ENCODE measurements at places on chromosomes 16 and 17. TPM values are rescaled to one million over a fixed set of nuclear protein-coding genes. Genes with fewer than 3 reads are reported as not detected.
A peak's percentile ranks its signal among the peaks of the same experiment; 100 is the strongest.

ADAT1 gene
- total RNA-seq: 65.8 TPM

GRCh38 chr16:71303938-71304337 lies 14.7 kb upstream of the CMTR2 start:
- H3K27ac ChIP-seq: no peak overlapping the region
- no peaks in the 10 kb centered on the region for H3K36me3 ChIP-seq
- H3K4me3 ChIP-seq: no peak overlapping the region
- H3K27me3 ChIP-seq: peaks cover 25% of the 10 kb centered on the region

DNA sequence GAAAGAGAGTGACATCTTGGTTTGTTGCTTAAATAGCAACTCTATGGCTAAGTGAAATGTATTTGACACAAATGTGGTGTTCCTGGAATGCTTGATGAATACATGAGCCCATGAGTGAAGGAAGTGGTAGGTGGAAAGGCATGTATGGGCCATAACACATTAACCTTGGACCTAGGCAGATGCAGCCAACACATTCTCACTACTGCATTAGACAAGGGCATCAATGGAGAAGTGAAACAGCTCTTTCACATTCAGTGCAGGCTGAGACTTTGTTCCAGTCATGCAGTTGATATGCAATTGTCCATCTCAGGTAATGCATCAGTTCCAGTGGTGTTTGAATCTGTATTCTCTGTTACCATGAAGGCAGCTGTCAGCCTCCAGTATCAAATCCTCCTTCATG lies 133.6 kb downstream of the HS3ST3B1 start:
- H3K4me1 ChIP-seq: no peaks in the 10 kb centered on the region
- no peak for DNase-seq
- H3K27ac ChIP-seq: no peak overlapping the region
- H3K4me3 ChIP-seq: no peak overlapping the region
- peaks cover 4% of the 10 kb centered on the region for H3K27me3 ChIP-seq

SCGB1C2 gene
- total RNA-seq: not detected

ERN2 gene
- total RNA-seq: 0.71 TPM

DNA sequence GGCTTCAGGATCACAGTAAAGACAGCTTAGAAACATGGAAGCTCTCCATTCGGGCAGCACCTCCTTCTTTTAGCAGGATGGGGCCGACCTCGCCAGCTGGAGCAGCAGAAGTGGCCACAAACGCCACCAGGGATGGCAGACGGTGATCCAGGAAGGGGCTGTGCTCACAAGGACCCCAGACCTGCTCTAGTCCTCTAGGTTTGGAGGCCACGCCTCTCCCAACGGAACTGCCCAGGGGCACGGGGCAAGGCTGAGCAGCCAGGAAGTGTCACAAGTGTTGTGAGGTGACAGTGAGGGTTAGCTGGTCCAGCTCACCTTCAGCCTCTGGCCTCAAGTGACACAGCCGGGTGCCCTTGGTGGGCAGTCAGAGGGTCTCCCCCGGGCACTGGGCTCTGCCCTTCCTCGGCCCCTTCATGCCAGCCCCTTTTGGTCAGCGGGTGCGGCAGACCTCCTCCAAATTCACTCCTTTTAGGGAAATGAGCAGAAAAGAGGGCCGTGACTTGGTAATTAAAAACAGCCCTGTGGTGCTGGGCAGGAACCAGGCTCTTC lies 20.4 kb downstream of the CEP295NL start:
- no peak overlapping the region for H3K4me3 ChIP-seq
- H3K36me3 ChIP-seq: peaks cover 1% of the 10 kb centered on the region
- no peak overlapping the region for H3K27ac ChIP-seq
- no peaks in the 10 kb centered on the region for H3K27me3 ChIP-seq
- no peak for DNase-seq

- peaks cover 15% of the 10 kb centered on the region for H3K4me1 ChIP-seq
- DNase-seq: no peak
- no peak overlapping the region for H3K4me3 ChIP-seq
- no peak overlapping the region for H3K27ac ChIP-seq
Observed at GRCh38 chr17:65108152-65108551, 29.0 kb upstream of the RGS9 start.

DNA sequence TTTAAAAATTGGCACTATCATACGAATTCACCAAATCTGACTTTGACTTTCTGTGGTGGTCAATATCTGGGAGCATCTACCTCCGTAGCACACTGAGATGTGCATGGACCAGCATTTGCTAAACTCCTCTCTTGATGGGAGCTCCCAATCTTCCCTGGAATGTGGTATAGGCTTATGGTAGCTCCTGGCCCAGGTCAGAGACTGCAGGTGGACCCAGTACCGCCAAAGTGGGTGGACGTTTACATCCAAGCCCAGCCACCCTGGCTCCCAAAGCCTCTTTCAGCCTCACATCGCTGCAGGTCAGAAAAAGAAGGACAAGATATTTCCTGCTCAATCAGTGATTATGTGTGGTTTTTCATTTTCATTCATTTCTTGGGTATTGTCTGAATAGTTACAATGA lies 43.1 kb upstream of the NKD1 start:
- peaks cover 13% of the 10 kb centered on the region for H3K27me3 ChIP-seq
- H3K27ac ChIP-seq: no peak overlapping the region
- no peak for DNase-seq
- no peak overlapping the region for H3K4me3 ChIP-seq

GRCh38 chr17:76447931-76448652 lies 4.9 kb downstream of the UBE2O start:
- no peaks in the 10 kb centered on the region for H3K36me3 ChIP-seq
- H3K4me1 ChIP-seq: peaks cover 21% of the 10 kb centered on the region
- H3K27ac ChIP-seq: peak overlapping the region; percentile 49

GRCh38 chr17:58377661-58378060 lies 25.7 kb upstream of the SUPT4H1 start:
- H3K27me3 ChIP-seq: no peaks in the 10 kb centered on the region
- no peak overlapping the region for H3K4me3 ChIP-seq
- no peaks in the 10 kb centered on the region for H3K36me3 ChIP-seq
- H3K4me1 ChIP-seq: peaks cover 59% of the 10 kb centered on the region
- no peak for DNase-seq
- H3K27ac ChIP-seq: peak overlapping the region; percentile 74

TEX2 gene
- total RNA-seq: 31.5 TPM

- no peak overlapping the region for H3K4me3 ChIP-seq
- DNase-seq: no peak
- H3K4me1 ChIP-seq: peaks cover 7% of the 10 kb centered on the region
Observed at GRCh38 chr17:54177606-54178308, 355.0 kb downstream of the KIF2B start.

DNA sequence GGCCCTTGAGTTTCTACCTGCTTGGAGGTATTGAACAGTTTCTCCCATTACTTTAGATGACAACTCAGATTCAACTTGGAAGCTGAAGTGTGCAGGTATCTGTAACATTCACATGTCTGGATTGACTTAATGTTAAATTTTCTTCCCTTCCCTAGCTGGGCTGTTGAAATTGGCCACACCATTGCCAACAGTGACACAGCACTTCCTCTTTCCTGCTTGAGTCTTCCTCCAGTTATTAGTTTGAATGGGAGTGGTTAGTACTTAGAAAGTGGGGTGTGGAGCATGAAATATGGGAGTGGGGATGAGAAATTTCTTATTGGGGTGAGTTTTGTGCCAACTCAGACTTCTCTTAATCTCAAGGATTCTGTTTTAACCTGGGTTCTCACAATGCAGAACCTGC lies 454.9 kb downstream of the KCNJ2 start:
- no peak overlapping the region for H3K27ac ChIP-seq
- H3K36me3 ChIP-seq: no peaks in the 10 kb centered on the region
- H3K4me3 ChIP-seq: no peak overlapping the region
- H3K27me3 ChIP-seq: peaks cover 7% of the 10 kb centered on the region

- H3K4me3 ChIP-seq: no peak overlapping the region
- no peaks in the 10 kb centered on the region for H3K27me3 ChIP-seq
- H3K36me3 ChIP-seq: peaks cover 9% of the 10 kb centered on the region
- H3K27ac ChIP-seq: peak overlapping the region; percentile 95
- peaks cover 22% of the 10 kb centered on the region for H3K4me1 ChIP-seq
Observed at GRCh38 chr17:882827-883585, 96.6 kb downstream of the NXN start.

GRCh38 chr17:59105852-59106462 lies 723 bp downstream of the TRIM37 start:
- DNase-seq: peak; percentile 28
- H3K4me3 ChIP-seq: peak overlapping the region; percentile 94
- peaks cover 11% of the 10 kb centered on the region for H3K4me1 ChIP-seq
- H3K27ac ChIP-seq: peak overlapping the region; percentile 97
- peaks cover 7% of the 10 kb centered on the region for H3K36me3 ChIP-seq

DNA sequence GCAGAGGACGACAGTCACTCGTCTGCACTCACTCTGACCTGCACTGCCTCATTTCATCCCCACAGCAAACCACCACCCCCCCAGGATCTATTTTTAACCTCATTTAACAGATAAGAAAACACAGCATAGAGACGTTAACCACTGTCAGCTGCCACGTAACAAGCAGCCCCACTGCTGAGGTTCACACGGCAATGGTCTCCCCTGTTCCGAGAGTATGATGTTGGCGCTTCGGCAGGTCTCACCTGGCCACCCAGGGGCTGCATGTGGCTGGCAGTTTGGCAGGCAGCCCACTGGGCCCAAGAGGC lies 16.1 kb downstream of the ZNF469 start:
- H3K36me3 ChIP-seq: no peaks in the 10 kb centered on the region
- no peaks in the 10 kb centered on the region for H3K4me1 ChIP-seq
- H3K27ac ChIP-seq: no peak overlapping the region
- peaks cover 32% of the 10 kb centered on the region for H3K27me3 ChIP-seq

GRCh38 chr17:46991617-46992016 lies 12.6 kb upstream of the RPRML start:
- no peak overlapping the region for H3K27ac ChIP-seq
- no peaks in the 10 kb centered on the region for H3K36me3 ChIP-seq
- no peak overlapping the region for H3K4me3 ChIP-seq

DNA sequence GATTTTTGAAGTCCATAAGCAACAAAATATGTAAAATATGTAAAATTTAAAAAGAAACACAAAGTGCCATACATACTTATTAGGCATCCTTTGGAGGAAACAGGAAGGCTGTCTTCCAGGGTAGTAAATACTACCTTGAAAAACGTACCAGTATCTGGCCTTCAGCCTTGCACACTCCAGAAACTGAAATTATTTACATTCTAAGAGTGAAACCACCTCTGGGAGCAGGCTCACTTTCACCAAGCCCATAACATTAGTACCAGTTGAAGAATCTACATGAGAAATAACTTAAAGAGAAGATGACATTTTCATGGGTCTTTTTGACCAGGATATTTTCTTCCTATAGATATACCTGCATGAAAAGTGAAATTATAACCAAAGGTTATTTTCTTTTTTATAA lies 6.4 kb downstream of the KRTAP9-1 start:
- no peak for DNase-seq
- no peaks in the 10 kb centered on the region for H3K36me3 ChIP-seq
- H3K4me1 ChIP-seq: no peaks in the 10 kb centered on the region
- H3K27me3 ChIP-seq: peaks cover 18% of the 10 kb centered on the region
- H3K4me3 ChIP-seq: no peak overlapping the region

RDM1 gene
- 4.8 TPM for total RNA-seq

COX11 gene
- 69.2 TPM for total RNA-seq

- DNase-seq: no peak
- H3K4me3 ChIP-seq: no peak overlapping the region
- H3K27ac ChIP-seq: no peak overlapping the region
- H3K27me3 ChIP-seq: no peaks in the 10 kb centered on the region
- no peaks in the 10 kb centered on the region for H3K36me3 ChIP-seq
- no peaks in the 10 kb centered on the region for H3K4me1 ChIP-seq
Observed at GRCh38 chr17:66764506-66764905, 70.4 kb upstream of the CACNG5 start.

- peaks cover 6% of the 10 kb centered on the region for H3K36me3 ChIP-seq
- no peak for DNase-seq
- H3K27me3 ChIP-seq: no peaks in the 10 kb centered on the region
- H3K4me1 ChIP-seq: peaks cover 9% of the 10 kb centered on the region
- no peak overlapping the region for H3K4me3 ChIP-seq
- peak overlapping the region; percentile 23 for H3K27ac ChIP-seq
Observed at GRCh38 chr16:65769776-65770438, 596.6 kb upstream of the CDH5 start.

ADAM11 gene
- 1.4 TPM for total RNA-seq
